ENCODE measurements at places on chromosomes 4 and X.

DNA sequence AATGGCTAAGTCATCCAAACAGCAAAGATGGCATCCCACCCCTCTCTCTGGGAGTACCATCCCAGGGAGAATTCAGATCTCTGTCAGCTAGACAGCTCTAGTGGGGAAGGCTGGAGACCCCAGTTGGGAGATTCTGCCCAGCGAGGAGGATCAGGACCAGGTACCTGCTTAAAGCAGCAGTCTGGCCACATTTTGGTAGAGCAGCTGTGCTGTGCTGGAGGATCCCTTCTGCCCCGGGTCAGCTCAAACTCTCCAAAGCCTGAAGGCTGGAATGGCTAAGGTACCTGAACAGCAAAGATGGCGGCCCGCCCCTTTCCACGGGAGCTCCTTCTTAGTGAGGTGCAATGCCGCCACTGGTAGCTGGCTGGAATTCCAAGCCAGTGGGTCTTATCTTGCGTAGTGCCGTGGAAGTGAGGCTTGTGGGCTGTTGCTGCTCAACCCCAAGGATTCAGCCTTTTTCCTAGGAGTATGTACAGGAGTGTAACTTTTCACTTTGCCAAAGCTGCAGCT, 40.1 kb downstream of the SATL1 start:
- no peak for DNase-seq

DNA sequence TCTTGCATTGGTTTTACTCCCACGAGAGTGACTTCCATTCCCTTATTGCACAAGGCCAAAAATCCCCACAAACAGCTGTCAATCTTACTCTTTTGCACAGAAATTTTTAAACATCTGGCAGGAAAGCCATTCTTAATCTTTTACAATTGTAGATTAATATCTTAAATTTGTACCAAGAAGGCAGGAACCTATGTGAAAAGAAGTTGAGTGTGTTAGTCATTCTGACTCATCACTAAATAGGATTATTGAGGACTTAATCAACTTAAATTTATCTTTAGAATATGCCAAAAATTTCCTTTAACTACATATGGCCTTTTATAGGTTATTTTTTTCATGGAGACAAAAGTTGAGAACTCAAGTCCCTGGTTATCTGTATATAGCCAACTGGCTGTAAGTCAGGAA, 49.0 kb upstream of the VEGFC start:
- DNase-seq, result no peak

DNA sequence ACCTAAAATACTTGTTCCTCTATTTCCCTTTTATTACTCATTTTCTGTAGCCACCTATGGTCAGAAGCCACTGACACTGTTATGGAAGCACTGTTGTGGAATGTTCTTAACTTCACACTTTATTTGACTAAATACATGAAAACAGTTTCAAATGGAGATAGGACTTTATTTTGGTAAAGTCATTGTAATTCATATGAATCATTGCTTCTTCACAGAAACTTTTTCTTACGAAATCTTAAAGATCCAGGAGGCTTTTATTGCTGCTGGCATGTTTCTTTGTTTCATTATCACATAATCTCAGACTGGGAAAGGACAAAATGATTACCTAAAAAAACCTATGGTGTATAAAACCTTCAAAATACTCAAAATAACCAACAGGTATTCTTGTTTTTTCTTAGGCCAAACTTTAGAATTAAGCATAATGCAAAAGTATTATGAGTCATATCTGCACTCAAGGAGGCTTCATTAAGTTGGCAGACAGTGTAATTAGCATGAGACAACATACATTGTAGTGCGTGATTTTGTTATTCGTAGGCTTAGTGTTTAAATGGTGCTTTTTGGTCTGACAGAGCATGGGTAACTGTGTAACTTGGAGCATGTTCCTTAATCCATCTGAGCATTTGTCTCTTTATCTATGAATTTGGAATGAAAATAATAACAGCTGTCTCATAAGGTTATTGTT, 58.0 kb downstream of the SH3BGRL start:
- DNase-seq, result no peak

DNA sequence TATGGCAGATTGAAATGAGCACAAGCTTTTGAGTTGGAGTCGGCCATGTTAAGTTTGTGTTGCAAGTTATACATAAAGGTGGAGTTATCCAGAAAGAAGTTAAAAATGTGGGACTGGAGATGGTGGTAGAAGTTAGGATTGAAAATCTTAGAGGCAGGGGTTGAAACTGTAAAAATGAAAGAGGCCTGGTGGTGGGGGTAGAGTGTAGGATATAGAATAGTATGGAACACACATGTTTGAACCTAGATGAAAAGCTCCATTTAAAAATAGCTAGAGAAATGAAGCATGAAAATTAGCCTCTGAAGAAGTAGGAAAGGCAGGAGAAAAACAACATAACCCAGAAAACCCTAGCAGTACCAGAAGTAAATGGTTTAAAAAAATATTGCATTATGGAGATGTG, 131.8 kb upstream of the ENPEP start:
- DNase-seq, result no peak

- no peak for DNase-seq
Measured at GRCh38 chr4:85391071-85391470, 83.9 kb upstream of the ARHGAP24 start.

DNA sequence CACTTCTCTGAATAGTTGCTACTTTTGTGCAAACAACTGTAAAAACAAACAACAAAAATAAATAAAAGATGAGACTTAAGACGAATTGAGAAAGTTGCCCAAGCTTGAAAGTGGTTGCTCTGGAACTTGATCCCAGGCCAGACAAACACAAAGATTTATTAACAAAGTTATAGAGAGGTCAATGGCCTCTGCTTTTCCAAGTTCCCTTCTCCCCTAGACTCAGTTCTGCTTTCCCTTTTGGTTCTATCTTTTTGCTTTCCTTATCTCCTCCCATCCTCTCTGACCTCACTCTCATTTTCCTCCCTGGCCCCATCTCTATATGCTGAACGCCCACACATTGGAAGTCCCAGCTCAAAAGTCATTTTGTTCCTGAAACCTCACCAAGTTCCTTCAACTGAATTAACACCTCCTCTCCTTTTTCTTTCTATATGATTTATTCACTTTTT, 82.7 kb downstream of the MXRA5 start:
- DNase-seq, result no peak

GRCh38 chr4:60743654-60744053, 456.5 kb upstream of the ADGRL3 start:
- DNase-seq, result no peak

- no peak for DNase-seq
Measured at GRCh38 chrX:20320461-20321159, 53.9 kb upstream of the RPS6KA3 start.

DNA sequence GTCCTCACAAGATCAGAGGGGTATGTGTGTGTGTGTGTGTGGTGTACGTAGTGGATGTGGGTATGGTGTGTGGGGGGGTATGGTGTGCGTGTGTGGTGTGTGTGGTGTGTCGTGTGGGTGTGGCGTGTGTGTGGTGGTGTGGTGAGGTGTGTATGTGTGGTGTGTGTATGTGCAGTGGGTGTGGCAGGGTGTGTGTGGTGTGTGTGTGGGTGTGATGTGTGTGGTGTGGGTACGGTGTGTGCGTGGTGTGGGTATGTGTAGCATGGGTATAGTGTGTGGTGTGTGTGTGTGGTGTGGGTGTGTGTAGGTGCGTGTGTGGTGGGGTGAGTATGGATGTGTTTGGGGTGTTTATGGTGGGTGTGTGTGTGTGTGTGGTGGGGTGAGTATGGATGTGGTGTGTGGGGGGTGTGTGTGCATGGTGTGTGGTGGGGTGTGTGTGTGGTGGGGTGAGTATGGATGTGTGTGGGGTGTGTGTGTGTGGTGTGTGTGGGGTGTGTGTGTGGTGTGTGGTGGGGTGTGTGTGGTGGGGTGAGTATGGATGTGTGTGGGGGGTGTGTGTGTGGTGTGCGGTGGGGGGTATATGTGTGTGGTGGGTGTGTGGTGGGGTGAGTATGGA, 182.0 kb downstream of the PALLD start:
- no peak for DNase-seq

GRCh38 chr4:175935016-175935661, 123.1 kb upstream of the GPM6A start:
- DNase-seq, result no peak

DNA sequence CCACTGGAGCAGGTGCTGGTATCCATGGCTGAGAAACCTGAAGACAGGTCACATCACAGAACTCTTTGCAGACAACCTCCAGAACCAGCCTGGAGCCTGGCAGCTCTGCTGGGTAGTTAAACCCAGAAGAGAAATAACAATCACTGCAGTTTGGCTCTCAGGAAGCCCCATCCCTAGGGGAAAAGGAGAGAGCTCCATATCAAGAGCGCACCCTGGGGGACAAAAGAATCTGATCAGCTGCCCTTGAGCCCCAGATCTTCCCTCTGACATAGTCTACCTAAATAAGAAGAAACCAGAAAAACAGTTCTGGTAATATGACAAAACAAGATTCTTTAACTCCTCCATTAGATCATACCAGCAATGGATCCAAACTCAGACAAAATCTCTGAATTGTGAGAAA, 823.2 kb upstream of the FRG1 start:
- DNase-seq, result no peak

GRCh38 chr4:10151182-10151581, 34.6 kb upstream of the WDR1 start:
- no peak for DNase-seq

DNA sequence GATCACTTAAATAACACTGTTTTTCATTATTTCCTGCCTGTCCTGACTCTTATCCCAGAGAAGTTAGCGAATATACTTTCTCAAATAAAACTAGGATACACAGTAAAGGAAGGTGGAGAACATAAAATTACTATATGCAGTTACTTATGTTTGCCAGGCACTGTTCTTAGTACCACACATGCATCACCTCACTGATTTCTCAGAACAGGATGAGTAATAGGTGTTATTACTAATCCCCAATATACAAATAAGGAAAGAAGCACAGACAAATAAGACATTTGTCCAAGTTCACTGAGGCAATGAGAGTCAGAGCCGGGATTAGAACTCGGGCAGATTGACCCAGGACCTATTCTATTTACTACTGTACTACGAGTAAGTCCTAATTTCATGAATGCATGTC, 91.7 kb downstream of the CORIN start:
- no peak for DNase-seq

DNA sequence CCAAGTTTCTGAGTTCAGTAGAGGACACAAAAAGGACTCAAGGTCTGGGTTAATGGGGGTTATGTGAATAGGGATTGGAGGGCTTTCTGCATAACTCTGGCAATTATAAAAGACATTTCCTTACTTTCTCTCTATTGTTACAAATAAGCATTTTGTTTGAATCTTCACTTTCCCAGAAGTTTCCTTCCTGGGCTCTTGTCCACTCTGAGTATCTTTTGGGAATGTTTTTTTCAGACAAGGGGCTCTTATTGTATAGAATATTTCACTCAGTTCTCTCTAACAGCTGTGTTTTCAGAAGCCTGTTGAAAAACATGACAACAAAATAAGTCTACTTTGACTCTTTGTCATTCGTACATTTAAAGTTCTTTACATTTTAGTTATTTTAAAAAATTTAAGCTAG, 57.6 kb upstream of the MAP9 start:
- DNase-seq, result no peak

DNA sequence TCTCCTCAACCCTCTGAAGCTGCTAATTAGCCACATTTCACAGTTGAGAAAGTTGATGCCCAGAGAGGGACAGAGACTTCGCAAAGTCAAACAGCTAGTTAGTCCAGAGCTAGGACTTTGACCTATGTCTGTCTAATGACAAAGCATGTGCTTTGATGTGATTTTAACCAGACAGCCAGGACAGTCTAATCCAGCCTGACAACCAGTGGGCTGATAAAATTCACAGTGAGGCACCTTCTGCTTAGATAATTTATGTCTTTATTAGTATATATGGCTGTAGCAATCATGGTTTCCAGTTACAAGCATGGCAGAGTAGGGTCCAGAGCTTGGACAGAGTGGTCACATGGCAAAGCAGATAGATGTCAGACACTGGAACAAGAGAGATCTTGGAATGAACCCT, 133.6 kb upstream of the C1QTNF7 start:
- no peak for DNase-seq

DNA sequence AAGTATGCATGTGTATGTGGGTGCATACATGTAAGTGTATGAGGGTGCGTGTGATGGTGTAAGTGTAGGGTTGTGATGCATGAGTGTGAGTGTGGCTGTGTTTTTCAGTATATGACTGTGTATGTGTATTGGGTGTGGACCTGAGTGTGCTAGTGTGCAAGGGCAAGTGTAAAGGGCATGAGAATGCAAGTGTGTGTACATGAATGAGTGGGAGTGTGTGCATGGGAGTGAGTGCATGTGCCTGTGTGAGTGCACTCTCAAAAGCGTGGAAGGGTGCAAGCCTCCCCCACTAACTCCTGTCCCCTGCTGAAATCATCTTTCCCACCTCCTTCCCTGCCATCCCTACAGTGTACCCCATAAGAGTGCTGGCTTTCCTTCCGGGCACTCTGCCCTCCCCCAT, 225.1 kb upstream of the PRKX start:
- no peak for DNase-seq

DNA sequence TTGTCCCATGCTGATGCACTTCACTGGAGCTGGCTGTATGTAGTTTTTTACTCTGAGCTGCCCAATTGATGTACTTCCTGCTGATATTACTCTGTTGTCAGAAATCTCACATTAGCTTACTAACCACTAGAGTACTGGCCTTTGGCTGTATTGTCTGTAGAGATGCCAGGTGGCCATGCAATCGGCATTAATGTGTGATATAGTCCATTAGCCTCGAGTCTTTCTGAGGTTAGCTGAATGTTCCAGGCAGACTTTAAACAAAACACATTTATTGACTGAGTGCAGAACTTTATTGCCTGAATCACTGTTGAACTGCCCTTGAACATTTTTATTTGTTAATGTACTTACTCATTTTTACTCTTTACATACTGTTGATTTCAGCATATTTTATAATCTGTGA, 335.2 kb downstream of the PCDH10 start:
- no peak for DNase-seq

Data from 8988T (cell line).